ENCODE measurements at places on chromosomes 1 and 21.

DNA sequence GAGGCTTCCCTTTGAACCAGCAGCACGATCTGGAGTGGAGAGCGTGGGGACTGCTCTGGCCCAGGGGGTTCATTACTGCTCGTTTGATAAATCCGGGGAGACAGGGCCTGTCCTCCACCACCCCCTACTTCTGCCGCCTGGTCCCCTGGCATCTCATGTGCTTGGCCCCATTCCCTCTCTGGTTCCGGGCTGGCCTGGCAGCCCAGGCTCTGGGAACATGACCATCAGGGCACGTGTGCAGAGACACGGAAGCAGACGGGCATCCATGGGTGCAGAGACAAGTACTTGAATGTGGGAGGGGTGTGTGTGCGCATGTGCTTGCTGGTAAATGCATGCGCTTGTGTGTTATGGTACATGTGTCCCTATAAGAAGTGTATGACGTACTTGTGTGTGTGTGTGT lies 75.5 kb downstream of the KIRREL1 start:
- no peak for DNase-seq

- DNase-seq, result no peak
Measured at GRCh38 chr1:78972723-78973122, 33.8 kb downstream of the ADGRL4 start.

- peak; percentile 77 for DNase-seq
Measured at GRCh38 chr1:155255243-155256007, at the start of gene ENTREP3. Gene ENTREP3 (minus strand): TSS chr1:155255483. CDS start chr1:155254877, 606 bp downstream.

DNA sequence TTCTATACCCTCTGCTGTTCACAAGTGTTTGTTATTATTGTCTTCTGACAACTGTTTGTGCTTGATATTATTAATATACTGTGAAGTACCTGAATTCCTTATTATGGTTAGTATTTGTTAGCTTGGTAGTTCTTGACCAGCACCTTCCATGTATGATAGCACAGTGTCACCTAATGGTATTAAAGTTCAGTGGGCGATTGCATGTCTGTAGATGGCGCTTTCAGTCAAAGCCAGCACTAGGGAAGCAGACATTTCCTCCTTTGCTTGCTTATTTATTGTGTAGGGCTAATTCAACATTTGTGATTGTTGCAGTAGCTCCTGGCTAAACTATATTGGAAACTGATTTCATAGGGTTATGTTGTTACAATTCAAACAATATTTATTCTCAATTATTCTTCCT lies 218.0 kb downstream of the ZP4 start:
- DNase-seq, result no peak

- DNase-seq, result no peak
Measured at GRCh38 chr1:172109359-172109758, 268.1 kb downstream of the DNM3 start.

All from cardiac fibroblast (primary cell).